Testis (tissue), 5 donors: ENCODE measurements at places on chromosomes 2 and 18.

DNA sequence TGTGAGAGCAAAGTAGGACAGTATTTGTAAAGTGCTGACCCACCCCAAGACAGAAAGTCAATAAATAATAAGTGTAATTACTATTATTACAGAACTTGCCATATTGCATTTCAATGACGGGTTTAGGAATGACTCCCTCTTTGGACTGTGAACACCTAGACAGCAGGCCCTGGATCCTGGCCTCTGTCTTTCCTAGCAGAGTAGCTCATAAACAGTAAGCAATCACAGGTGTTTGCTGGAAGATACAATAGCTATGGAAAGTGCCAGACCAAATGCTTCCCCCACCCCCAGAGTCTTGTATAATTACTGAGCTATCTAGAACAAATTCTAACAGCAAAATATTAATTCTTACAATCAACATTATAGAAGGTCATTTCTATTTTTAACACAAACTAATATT is 20.1 kb upstream of the MYO1B start:
- no peaks in the 10 kb centered on the region for H3K36me3 ChIP-seq
- no peak for DNase-seq
- H3K27me3 ChIP-seq, result no peaks in the 10 kb centered on the region
- H3K27ac ChIP-seq, result no peak overlapping the region

GRCh38 chr2:172278667-172279066 is 148.7 kb upstream of the ITGA6 start:
- H3K36me3 ChIP-seq, result no peaks in the 10 kb centered on the region
- no peak overlapping the region for H3K4me3 ChIP-seq
- no peak for DNase-seq
- no peaks in the 10 kb centered on the region for H3K27me3 ChIP-seq
- peaks cover 3% of the 10 kb centered on the region for H3K4me1 ChIP-seq
- H3K27ac ChIP-seq, result no peak overlapping the region

- no peaks in the 10 kb centered on the region for H3K27me3 ChIP-seq
- H3K36me3 ChIP-seq, result no peaks in the 10 kb centered on the region
- peak; percentile 89 for DNase-seq
Observed at GRCh38 chr18:48193521-48194492, 215.4 kb downstream of the ZBTB7C start.

GRCh38 chr2:38698467-38699003 is 32.6 kb downstream of the GALM start:
- no peaks in the 10 kb centered on the region for H3K36me3 ChIP-seq
- H3K4me3 ChIP-seq, result no peak overlapping the region
- peaks cover 6% of the 10 kb centered on the region for H3K4me1 ChIP-seq
- no peak for DNase-seq
- H3K27me3 ChIP-seq, result no peaks in the 10 kb centered on the region

DNA sequence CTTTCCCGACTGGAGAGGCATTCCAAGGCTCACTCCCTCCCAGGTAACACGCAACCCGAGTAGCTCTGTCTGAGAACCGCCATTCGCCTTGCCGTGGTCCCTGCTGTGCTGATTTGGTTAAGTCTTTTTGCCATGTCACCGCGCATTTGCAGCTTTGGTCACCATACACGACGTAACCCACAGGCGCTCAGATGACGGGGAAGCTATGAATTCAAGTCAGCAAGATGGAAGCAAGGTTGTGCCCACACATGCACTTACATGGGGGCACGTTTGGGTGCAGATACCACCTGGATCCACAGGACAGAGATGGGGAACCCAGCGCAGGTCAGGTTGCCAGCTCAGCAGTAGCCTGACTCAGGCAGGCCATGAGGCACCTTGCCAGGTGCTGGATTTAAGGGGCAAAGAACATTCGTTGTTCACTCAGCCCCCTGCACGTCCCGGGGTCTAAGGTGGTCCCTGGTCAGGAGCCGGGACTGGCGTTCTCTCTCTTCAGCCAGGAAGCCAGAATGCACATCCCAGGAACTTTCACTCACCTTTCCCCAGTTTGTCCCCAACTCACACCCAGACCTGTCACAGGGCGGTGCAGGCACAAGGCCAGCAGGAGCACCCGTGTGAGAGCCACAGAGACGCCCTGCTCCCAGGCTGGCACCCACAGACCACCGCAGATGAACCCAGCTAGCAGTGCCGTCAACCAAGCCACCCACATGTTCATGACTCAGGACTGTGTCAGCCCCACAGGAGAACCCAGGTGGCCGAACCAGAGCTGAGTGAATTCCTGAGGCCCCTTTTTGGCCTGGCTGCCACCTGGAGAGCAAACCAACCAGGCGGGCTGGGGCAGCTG is 19.9 kb downstream of the SNED1 start:
- H3K4me1 ChIP-seq, result no peaks in the 10 kb centered on the region
- no peak overlapping the region for H3K4me3 ChIP-seq
- peak; percentile 12 for DNase-seq
- no peak overlapping the region for H3K27ac ChIP-seq
- H3K36me3 ChIP-seq, result no peaks in the 10 kb centered on the region

DNA sequence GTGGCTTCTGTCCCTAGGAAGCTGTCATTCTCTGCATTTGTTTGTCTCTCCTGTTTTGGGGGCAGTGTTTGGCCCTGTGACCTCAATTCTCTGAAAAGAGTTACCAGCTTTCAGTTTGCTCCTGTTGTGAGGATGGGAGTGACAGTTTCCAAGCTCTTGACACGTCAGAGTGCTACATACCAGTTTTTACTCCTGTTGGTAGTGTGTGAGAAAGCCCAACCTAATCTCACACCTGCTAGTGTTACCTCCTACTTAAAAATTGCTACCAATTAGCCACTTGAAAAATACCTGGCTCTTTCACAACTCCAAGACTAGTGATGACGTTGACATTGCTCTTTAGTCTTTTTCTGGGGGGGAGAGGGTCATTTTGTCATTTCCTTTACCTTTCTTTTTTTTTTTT is 14.1 kb downstream of the SKA1 start:
- no peak for DNase-seq
- H3K4me1 ChIP-seq, result no peaks in the 10 kb centered on the region
- no peak overlapping the region for H3K4me3 ChIP-seq
- no peak overlapping the region for H3K27ac ChIP-seq
- H3K27me3 ChIP-seq, result no peaks in the 10 kb centered on the region
- H3K36me3 ChIP-seq, result no peaks in the 10 kb centered on the region

DNA sequence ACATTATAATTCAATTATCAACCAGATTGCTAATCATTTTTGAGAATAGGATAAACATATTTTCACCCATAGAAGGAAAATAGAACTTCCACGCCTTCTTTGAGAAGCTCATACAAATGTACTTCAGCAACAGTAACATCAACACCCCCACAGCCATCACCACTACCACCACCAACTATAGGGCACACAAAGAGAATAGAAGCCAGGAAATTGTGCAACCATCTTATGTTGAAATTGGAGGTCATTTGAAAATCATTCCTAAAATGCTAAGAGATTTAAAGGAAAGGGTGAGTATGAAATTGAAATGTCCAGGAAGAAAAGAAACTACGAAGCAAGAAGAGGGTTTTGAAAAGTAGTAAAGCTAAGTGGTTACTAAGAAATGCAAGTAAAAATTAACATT is 563.4 kb downstream of the ZNF804A start:
- H3K4me3 ChIP-seq, result no peak overlapping the region
- no peaks in the 10 kb centered on the region for H3K4me1 ChIP-seq
- no peaks in the 10 kb centered on the region for H3K36me3 ChIP-seq
- H3K27me3 ChIP-seq, result no peaks in the 10 kb centered on the region
- DNase-seq, result no peak
- no peak overlapping the region for H3K27ac ChIP-seq

DNA sequence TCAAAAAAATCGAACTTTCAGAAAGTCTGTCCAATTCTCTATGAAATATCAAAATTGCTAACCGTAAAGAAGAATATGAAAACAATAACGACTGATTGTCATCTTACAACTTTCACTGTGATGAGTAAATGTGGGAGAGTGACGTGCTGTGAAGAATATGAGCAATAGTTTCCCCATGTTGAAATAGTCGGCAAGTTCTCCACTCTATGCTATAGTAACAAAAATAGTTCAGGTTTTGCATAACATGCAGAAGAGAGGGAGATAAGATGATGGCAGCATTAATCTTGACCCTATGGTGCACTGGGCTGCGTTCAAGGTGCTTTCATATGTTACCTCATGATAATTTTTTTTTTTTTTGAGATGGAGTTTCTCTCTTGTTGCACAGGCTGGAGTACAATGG is 196.8 kb upstream of the CYRIA start:
- no peaks in the 10 kb centered on the region for H3K27me3 ChIP-seq
- H3K4me1 ChIP-seq, result no peaks in the 10 kb centered on the region
- DNase-seq, result no peak
- H3K36me3 ChIP-seq, result no peaks in the 10 kb centered on the region
- H3K27ac ChIP-seq, result no peak overlapping the region
- no peak overlapping the region for H3K4me3 ChIP-seq

GRCh38 chr2:7672027-7672684 is 754.9 kb downstream of the RNF144A start:
- H3K4me3 ChIP-seq, result no peak overlapping the region
- H3K27me3 ChIP-seq, result no peaks in the 10 kb centered on the region
- no peaks in the 10 kb centered on the region for H3K4me1 ChIP-seq
- no peaks in the 10 kb centered on the region for H3K36me3 ChIP-seq
- no peak overlapping the region for H3K27ac ChIP-seq

- H3K36me3 ChIP-seq, result no peaks in the 10 kb centered on the region
- DNase-seq, result no peak
- H3K27me3 ChIP-seq, result no peaks in the 10 kb centered on the region
- H3K4me1 ChIP-seq, result no peaks in the 10 kb centered on the region
- peak overlapping the region; percentile 73 for H3K4me3 ChIP-seq
Observed at GRCh38 chr2:74714691-74715080, 60.6 kb downstream of the SEMA4F start.

DNA sequence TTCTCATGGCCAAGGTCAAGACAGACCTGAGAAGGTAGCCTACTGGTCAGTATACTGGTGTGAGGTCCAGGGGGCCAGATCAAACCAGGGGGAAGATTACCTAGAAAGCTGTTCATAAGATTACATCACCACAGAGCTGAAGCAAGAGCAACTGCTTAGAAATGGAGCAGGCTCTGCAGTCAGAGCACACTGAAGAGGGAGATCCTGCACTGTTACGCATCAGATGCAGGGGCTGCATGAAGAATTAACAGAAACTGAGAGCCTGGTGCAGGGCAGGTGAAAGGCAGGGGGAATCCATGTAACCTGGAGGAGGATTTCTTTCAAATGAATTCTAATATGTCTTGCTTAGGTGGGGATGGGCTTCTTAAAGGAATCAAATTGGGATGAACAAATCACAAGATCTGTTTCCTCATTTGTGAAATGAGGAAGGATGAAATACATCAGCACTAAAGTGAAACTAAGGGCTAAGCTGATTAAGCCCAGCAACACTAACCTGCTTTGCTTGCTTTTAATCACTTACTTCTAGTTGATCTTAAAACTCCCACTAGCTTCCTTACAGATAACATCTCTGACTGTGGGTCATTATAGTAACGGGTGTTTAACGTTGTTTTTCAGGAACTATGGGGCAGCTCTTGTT is 74.3 kb upstream of the ADAM23 start:
- no peak overlapping the region for H3K4me3 ChIP-seq
- DNase-seq, result no peak
- no peaks in the 10 kb centered on the region for H3K4me1 ChIP-seq
- no peaks in the 10 kb centered on the region for H3K27me3 ChIP-seq
- H3K27ac ChIP-seq, result no peak overlapping the region

- H3K36me3 ChIP-seq, result no peaks in the 10 kb centered on the region
- H3K4me3 ChIP-seq, result no peak overlapping the region
- H3K4me1 ChIP-seq, result no peaks in the 10 kb centered on the region
- no peaks in the 10 kb centered on the region for H3K27me3 ChIP-seq
Observed at GRCh38 chr2:128402911-128403670, 84.4 kb upstream of the HS6ST1 start.

DNA sequence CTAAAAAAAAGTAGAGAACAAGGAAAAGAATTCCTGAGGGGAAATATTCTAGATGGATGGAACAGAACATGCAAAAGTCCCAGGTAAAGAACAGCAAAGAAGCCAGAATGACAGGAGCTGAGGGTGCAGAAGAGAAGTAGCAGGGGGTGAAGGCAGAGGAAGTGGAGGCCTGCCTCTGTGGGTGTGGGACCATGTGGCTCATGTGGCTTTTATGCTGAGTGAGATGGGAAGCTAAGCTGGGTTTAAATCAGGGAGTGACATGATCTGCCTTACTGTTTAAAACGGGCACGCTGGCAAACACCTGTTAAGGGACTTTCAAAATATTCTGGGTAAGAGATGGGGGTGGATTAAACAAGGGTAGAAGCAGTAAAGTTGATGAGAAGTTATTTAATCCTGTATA is 40.0 kb downstream of the GKN2 start:
- H3K27ac ChIP-seq, result no peak overlapping the region
- H3K4me3 ChIP-seq, result no peak overlapping the region
- DNase-seq, result no peak

GRCh38 chr18:10140461-10141282 is 226.9 kb downstream of the VAPA start:
- H3K4me1 ChIP-seq, result peaks cover 6% of the 10 kb centered on the region
- H3K36me3 ChIP-seq, result no peaks in the 10 kb centered on the region
- H3K4me3 ChIP-seq, result no peak overlapping the region
- no peaks in the 10 kb centered on the region for H3K27me3 ChIP-seq
- no peak for DNase-seq
- no peak overlapping the region for H3K27ac ChIP-seq

DNA sequence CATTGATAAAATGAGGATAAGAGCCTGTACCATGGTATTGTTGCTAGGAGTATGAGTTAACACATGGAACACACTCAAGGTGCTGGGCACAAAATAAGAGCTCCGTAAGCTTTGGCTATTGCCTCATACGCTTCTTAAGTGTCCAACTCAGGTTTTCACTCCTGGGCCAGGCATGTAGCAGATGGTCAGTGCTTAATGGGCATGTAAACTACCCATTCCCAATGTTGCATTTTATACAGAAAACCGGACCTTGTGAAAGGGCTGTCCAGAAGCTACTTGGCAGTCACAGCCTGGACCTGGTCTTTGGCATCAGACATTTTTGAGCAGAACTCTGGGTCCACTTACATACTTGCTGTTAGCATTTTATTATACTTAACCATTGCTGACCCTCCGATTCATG is 26.9 kb downstream of the MGAT5 start:
- no peak overlapping the region for H3K27ac ChIP-seq
- DNase-seq, result no peak
- H3K36me3 ChIP-seq, result no peaks in the 10 kb centered on the region
- peaks cover 12% of the 10 kb centered on the region for H3K4me1 ChIP-seq

- H3K36me3 ChIP-seq, result no peaks in the 10 kb centered on the region
- DNase-seq, result no peak
- no peaks in the 10 kb centered on the region for H3K4me1 ChIP-seq
- H3K27me3 ChIP-seq, result no peaks in the 10 kb centered on the region
Observed at GRCh38 chr2:13052547-13052946, 335.8 kb downstream of the TRIB2 start.

GRCh38 chr2:237473878-237474441 is 13.1 kb upstream of the MLPH start:
- peak overlapping the region; percentile 92 for H3K27ac ChIP-seq
- no peak overlapping the region for H3K4me3 ChIP-seq
- no peak for DNase-seq
- H3K27me3 ChIP-seq, result no peaks in the 10 kb centered on the region

GRCh38 chr2:152042636-152043615 is 55.9 kb downstream of the CACNB4 start:
- H3K36me3 ChIP-seq, result no peaks in the 10 kb centered on the region
- DNase-seq, result peak; percentile 77
- no peaks in the 10 kb centered on the region for H3K27me3 ChIP-seq

- H3K4me1 ChIP-seq, result no peaks in the 10 kb centered on the region
- no peak overlapping the region for H3K4me3 ChIP-seq
- H3K27ac ChIP-seq, result no peak overlapping the region
Observed at GRCh38 chr18:28411806-28412205, 234.9 kb upstream of the CDH2 start.
